ENCODE measurements at places on chromosomes 11 and 22. TPM values are rescaled to one million over a fixed set of nuclear protein-coding genes. Genes with fewer than 3 reads are reported as not detected.
A peak's percentile ranks its signal among the peaks of the same experiment; 100 is the strongest.

DNA sequence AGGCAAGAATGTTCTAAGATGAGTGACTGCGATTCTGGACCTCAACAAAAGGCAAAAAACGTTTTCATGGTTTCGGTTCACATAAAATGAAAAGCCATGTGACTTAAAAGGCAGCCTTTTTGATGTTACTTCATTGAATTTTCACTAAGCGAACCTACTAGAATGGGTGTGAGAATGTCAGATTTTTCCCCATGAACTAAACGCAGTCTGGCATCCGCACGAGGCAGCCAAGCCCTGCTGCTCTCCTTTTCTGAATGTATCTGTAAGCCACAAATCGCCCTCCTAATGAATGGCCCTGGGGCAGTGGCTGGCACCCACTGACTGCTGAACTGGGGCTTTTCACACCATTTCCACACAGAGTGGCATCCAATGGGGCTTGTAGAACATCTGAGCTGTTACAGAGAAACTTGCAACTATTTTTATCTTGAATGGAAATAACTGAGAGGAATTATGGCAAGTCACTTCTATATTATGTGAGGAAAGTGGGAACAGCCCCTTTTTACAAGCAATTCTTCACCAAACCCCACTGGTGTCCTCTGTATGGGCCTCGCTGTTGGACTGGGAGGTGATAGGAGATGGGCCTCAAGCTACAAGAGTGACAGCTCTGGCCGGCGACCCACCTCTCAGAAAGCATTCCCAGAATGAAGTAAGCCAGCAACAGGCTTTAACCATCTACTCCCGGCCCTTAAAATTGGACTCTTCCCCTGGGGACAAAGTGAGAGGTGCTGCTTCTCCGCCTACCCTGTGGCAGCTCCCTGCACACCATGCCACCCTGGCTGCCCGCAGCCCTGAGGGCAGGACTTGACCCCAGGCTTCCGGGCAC, 29.4 kb downstream of the PPP2R1B start:
- no peak for DNase-seq

GRCh38 chr11:62402226-62402959, 16.4 kb upstream of the SCGB1A1 start:
- peak; percentile 87 for DNase-seq

GRCh38 chr11:118087931-118088330, 1.2 kb upstream of the SMIM35 start:
- no peak for DNase-seq

The SLC16A8 gene
- total RNA-seq: 0.55 TPM

DNA sequence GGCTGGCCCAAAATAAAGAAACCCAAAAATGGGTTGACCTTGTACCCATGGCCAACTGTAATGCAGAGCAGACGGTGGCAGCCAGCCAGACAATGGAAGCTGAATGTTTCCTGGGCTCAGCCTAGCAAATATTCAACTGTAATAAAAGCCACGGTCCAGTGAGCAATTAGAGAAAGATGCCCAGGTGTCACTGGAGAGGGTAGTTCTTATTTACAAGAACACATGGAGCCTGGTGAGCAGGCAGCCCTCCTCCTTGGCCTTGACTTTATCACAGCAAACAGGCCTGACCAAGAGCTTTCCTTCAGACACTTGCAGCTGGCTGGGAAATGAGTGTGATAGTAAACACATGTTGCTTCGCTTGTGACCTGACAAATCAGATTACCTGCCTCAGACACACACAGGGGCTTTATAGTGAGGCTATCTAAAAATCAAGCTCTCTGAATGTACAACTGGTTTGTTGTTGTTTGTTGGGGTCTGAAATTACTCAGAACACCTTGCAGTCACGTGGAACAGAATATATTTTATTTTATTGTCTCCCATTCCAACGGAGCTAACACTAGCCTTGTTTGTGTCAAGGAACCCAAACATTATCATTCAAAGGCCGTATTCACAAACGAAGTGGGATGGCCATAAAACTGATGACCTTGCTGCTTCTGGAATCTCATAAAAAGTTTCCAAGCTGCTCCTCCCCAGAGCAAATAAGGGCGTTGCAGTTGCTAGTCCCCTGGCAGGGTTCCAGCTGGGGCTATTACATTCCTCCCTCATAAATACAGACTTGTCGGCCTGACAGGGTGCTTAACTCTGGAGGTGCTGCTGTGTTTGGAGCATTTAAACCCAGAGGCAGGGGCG, 161.1 kb downstream of the BBOX1 start:
- peak; percentile 98 for DNase-seq

GRCh38 chr11:59611570-59612565, 3.7 kb downstream of the OSBP start:
- no peak for DNase-seq

- no peak for DNase-seq
Observed at GRCh38 chr11:59273373-59273841, 60.7 kb upstream of the MPEG1 start.

All from sigmoid colon (tissue), 7 donors.